ENCODE measurements at places on chromosomes 5 and 9.

DNA sequence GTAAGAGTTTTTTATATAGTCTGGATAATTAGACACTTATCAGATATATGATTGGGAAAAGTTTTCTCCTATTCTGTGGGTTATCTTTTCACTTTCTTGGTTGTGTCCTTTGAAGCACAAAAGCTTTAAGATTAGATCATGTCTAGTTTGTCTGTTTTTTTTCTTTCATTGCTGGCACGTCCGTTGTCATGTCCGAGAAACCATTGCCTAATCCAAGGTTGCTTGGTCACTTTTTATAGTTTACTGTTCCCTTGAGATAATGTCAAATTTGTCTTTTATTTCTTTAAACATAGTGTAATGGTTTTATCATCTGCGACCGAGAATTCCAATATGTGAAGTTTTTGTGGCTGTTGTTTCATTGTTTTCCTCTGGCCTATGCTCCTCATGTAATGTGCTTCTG is 28.8 kb downstream of the GARNL3 start:
- DNase-seq, result no peak

- DNase-seq, result peak; percentile 46
Observed at GRCh38 chr5:125695996-125696655, 727.1 kb upstream of the GRAMD2B start.

- no peak for DNase-seq
Observed at GRCh38 chr9:115689331-115689730, 464.3 kb upstream of the PAPPA start.

GRCh38 chr5:3325201-3325971 is 270.2 kb upstream of the IRX1 start:
- DNase-seq, result no peak

GRCh38 chr5:116437922-116438578 is 136.6 kb downstream of the SEMA6A start:
- no peak for DNase-seq

Data from AG09319 (cell line).